ENCODE measurements at places on chromosomes 12 and 14.

DNA sequence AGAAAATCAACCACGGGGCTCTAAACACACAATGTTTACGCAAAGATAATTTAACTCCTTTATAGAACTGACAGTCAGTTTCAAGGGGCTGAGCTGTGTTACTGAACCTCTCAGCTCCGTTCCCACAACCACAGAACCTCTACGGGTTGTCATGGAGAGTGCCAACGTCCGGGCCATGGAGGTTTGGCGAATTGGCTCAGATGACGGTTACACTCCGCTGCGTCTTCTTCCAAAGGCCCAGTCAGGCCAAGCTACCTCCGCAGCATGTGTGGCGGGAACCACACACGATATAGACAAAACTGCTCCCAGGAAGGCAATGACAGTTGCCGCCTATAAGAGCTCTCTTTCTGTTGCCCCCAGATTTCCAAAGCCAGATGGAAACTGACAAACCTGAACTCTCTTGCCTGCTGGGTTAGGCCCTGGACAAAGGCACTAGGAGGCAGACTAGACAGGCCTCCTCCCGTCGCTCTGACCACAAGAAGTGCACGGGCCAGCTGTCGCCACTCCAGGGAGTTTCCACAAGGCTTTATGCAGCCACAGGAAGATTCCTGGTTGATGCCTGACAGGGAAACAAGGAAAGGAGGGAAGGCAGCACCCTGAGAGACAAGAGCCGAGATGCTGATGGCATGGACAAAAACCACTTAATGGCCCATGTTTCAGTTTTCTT, 30.3 kb downstream of the CCDC88C start:
- no peak for DNase-seq

DNA sequence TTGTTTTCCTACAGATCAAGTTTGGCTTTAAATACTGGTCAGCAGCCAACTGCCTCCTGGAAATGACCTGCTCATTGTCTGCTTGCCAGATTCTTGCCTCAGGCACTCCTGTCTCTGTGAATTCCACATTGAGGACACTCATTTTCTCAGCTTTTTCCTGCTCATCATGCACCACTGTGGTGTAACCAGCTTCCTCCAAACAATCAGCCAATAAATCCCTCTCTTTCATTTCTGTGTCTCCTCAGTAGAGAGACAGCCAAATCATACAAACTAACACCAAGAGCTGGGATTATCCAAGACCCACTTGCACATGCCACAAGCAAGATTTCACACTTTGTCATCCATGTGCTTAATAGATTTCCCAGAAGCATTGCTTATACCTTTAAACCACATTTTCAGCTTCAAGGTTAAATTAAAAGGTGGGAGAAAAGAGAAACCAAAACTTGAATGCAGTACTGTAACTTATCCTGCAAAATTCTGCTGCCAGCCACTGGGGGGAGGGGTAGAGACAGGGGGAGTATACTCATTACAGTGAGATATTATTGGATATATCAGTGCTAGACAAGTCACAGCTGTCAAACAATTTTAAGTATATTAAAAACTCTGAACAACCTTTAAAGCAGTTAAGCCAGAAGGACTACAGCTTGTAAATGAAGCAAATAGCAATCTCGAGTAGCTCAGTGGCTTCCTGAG, 105.0 kb downstream of the PPP2R5E start:
- DNase-seq = peak; percentile 14

GRCh38 chr12:81205416-81205815, 127.5 kb downstream of the ACSS3 start:
- DNase-seq = no peak

DNA sequence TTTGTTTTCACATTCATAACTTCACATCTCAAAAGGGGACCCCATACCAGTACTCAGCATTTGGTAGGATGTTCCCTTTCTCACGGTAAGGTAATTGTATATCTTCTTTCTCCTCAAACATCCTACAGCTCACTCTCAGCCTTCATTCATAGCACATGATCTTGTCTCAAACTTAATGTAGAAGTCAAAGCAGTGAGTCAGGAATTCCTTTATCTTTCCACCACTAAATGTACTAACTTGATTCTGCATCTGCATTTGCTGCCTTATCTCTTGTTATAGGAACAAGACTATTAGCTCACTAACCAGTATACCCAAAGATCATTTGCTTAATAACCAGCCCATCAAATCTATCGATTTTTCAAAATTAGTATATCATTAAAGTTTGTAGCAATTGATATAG, 22.9 kb downstream of the CPSF2 start:
- no peak for DNase-seq

GRCh38 chr12:106113042-106113441, 25.7 kb downstream of the NUAK1 start:
- peak; percentile 26 for DNase-seq

GRCh38 chr14:65131301-65131701, 29.0 kb upstream of the MAX start:
- DNase-seq = no peak

GRCh38 chr12:49538510-49539403, at the start of gene KCNH3:
KCNH3 (plus strand) TSS chr12:49539030; CDS start chr12:49539417, 387 bp downstream.
- DNase-seq = peak; percentile 82

- no peak for DNase-seq
Measured at GRCh38 chr14:104650981-104651875, 38.2 kb upstream of the INF2 start.

DNA sequence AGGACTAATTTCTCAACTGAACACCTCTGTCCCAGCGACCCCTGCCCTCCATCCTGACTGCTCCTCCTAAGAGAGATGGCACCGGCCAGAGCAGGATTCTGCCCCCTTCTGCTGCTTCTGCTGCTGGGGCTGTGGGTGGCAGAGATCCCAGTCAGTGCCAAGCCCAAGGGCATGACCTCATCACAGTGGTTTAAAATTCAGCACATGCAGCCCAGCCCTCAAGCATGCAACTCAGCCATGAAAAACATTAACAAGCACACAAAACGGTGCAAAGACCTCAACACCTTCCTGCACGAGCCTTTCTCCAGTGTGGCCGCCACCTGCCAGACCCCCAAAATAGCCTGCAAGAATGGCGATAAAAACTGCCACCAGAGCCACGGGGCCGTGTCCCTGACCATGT, 756 bp downstream of the RNASE7 start:
- DNase-seq = no peak

DNA sequence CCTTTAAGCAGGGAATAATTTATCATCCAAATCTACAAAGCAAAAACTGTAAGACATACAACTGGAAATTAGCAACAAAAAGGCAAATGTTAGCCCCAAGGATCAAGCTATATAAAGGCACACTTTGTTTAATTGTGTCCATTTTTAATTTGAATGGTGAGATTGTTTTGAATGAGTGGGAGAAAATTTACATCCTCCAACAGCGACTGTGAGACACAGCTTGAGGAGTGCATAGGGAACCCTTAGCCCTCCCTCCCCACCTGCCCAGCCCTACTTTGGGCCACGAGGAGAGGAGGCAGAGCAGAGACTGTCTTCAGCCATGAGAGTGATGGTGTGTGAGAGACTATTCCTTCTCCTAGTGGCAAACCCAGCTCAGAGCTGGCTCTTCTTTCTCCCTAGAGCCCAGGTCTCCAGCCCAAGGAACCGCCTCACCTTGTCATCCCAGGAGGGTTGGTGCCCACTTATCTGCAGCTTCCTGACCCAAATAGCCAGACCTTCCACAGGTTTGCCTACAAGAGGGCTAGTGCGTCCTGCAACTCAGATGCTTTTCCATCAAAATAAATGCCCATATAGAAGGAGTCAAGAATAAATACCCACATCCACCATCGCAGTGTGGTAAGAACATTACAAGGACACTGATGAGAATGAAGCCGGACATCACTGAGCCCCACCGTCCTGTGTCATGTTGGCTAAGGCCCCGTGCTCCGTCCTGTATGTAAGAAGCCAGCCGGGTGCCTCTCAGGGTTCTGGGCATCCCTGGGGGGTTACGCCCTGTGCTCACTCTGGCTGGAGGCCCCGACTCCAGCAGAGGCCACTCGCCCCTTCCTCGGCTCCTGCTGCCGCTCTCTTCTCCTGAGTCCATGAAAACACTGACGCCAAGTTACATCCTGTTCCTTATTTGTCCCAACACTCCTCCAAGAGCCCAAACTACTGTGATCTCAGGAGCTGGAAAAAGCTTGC, 36.4 kb upstream of the C14orf180 start:
- DNase-seq = no peak

DNA sequence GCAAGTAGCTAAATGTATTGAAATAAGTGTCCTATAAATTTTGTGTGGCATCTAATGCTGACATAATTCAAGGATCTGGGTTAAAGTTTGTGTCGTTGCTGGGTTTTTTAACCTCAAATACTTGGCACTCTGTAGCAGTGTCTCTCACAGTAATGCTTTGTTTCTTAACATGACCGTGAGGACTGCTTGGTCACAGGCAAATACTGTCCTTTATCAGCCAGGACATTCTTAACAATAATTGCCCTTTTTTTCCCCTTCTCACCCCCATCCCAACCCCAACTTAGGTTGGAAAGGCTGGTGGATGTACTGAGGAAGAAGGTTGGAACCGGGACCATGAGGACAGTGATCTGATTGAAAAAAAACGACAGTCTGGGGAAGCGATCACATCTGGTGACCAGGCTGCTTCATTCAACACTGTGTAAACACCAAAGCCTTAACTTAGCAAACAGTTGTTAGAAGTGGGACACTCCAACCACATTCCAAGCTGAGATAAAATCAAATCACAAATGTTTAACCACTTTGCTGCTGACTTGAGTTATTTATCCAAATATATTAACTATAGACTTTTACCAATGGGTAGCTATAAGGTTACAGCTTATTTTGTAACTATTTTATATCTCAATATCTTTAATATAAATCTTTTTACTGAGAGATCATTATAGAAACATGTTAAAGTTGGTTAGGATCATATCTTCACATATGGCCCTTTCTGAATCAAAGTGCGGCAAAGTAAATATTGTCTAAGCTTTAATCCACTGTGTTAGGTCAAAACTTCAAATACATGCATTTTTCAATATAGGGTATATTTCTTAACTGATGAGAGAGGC, 48.2 kb downstream of the FOXA1 start:
- no peak for DNase-seq

- no peak for DNase-seq
Measured at GRCh38 chr14:56482310-56482911, 97.2 kb upstream of the TMEM260 start.

- no peak for DNase-seq
Measured at GRCh38 chr14:93832665-93833064, 44.4 kb upstream of the PRIMA1 start.

GRCh38 chr12:113961921-113962710, 4.0 kb downstream of the RBM19 start:
- DNase-seq = peak; percentile 52

DNA sequence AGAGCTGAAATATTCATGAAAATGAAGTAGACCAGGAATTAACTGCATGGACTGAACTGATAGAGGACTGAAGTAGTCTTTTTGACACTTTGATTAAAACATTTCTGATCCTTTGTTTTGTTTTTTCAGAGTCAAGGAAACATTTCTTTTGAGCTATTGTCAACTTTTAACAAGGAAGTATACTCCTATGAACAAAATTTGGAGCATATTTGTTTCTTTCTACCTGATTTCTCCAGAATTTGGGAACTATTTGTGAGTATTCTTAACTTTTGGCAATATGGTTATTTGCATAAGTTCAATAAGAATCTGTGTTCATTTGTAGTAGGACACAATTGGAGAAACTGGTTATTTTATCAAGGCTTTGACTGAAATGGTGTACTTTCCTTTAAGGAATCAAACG, 71.3 kb upstream of the HECTD1 start:
- DNase-seq = no peak

GRCh38 chr12:120368789-120369602, at the start of gene MSI1:
MSI1 (minus strand) TSS chr12:120369164; CDS start chr12:120369091, 73 bp downstream.
- DNase-seq = peak; percentile 13

- DNase-seq = no peak
Measured at GRCh38 chr14:40410708-40411107, 978.5 kb upstream of the FBXO33 start.

- no peak for DNase-seq
Measured at GRCh38 chr14:45867046-45867894, 614.3 kb upstream of the MIS18BP1 start.

- DNase-seq = no peak
Measured at GRCh38 chr14:30573966-30574365, 15.0 kb downstream of the G2E3 start.

- DNase-seq = no peak
Measured at GRCh38 chr14:64541972-64542835, 1.7 kb downstream of the HSPA2 start.
